DMS53 (cell line): ENCODE measurements at places on chromosomes 12 and 14.

- no peak for DNase-seq
Observed at GRCh38 chr14:30864934-30865333, 9.4 kb upstream of the COCH start.

GRCh38 chr14:94936401-94936892 lies 166.5 kb upstream of the GSC start:
- DNase-seq: peak; percentile 5

DNA sequence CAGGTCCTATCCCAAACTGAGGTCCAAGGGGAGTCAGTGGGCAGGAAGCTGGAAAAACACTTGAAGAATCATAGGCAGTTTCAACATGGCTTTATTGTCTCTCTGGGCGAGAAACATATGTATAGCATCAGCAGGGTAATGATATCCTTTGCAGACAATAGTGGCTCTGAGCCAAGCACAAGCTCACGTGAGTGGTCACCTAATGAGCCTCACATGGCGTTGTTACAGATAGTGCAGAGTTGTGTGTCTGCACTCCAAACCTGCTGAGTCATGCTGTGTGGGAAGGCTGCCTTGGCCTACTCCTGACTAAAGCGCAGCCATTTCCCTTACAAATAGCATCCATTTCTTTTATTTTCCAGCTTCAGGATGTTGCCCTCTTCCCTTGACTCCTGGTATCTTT lies 105.2 kb upstream of the SYT1 start:
- DNase-seq: peak; percentile 74

GRCh38 chr14:50106178-50106577 lies 10.2 kb downstream of the VCPKMT start:
- no peak for DNase-seq

DNA sequence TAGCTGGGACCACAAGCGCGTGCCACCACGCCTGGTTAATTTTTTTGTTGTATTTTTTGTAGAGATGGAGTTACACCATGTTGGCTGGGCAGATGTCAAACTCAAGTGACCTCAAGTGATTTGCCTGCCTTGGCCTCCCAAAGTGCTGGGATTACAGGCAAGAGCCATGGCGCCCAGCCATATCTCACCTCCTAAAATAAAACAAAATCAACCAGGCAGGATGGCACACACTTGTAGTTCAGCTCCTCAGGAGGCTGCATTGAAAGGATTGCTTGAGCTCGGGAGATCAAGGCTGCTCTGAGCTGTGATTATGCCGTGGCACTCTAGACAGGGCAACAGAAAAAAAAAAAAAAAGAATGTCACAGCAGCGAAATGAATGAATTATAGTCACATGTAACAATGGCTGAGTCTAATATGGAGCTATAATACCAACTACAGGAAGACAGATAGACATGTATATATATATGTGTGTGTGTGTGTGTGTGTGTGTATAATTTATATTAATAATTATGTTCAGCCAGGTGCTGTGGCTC lies 19.3 kb upstream of the TMEM120B start:
- DNase-seq: no peak

DNA sequence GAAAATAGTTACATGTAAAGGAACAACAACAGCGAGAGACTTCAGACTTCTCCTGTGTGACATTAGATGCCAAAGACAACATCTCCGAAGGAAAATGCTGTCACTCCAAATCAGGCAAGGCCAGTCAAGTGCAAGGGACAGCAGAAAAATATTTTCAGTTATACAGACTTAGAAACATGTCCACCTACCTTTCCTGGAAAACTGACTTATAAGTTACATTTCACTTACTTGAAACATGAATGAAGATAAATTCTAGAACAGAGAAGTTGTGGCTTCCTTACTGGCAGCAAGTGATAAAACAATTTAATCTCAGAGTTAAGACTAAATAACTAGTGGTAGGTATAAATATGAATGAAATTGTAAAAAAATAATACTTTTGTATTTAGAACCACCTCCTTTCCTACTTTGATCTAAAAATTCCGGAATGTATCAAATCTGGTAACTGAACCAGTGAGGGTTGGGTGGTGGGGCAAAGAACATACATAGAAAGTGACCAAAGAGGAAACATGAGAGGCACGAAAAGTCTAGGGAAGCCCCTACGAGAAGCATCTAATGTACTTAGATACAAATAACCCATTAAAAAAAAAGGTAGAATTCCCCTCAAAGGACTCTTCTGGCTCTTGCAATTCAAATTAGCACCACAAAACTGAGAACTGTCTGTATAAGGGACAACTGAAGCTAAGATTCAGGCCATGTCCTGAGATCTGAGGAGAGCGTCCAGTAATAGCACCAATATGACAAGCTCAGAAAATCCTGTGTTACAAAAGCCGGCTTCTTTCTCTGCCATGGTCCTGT lies 21.2 kb downstream of the MTHFD1 start:
- DNase-seq: no peak

DNA sequence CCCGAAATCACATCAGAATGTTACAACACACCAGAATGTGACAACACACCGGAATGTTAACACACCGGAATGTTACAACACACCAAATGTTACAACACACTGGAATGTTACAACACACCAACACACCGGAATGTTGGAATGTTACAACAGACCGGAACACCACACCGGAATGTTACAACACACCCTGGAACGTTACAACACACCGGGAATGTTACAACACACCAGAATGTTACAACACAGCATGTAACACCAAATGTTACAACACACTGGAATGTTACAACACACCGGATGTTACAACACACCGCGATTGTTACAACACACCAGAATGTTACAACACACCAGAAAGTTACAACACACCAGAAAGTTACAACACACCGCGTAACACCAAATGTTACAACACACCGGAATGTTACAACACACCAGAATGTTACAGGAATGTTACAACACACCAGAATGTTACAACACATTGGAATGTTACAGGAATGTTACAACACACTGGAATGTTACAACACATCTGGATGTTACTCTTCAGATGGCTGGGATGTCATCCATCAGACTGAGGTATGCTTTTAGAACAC lies 21.1 kb downstream of the CHFR start:
- no peak for DNase-seq

DNA sequence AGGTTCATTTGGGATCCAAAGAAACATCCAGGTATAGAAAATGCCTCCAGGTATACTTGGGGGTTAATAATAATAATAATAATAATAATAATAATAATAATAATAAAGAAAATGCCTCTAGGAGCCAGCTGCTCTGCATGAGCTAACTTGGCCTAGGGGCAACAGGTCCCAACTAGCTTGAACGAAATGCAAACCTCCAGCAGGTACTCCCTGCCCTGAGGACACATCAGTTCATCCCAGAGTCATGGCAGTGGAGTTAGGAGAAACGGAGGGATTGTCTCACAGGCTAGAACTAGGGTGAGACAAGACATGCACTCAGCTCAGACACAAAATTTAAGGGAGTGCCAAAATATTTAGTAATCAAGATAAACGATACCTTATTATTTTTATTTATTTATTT lies 12.5 kb upstream of the TMEM229B start:
- no peak for DNase-seq

GRCh38 chr12:75058228-75058627 lies 151.4 kb downstream of the KCNC2 start:
- peak; percentile 25 for DNase-seq

DNA sequence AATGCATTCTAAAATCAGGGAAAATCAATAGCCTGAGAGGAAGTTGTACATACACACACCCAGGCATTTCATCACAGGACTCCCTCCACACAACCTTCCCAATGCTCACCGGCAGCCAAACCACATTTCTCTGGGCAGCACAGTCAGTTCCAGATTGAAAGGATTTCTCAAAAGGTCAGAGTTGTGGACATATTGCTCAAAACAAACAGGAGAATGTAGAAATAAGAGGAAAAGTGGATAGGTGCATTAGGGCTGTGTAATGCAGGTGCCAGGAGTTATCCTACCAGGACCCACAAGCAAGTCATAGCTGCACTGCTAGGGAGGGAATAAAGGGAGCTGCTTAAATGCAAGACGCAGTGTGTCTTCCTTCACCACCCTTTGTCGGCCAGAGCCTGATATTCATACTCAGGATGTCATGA lies 62.9 kb downstream of the GCH1 start:
- no peak for DNase-seq

GRCh38 chr12:106584104-106585064 lies 1.6 kb downstream of the RFX4 start:
- DNase-seq: peak; percentile 85

GRCh38 chr14:54798465-54799124 lies 104.0 kb downstream of the GCH1 start:
- DNase-seq: no peak

DNA sequence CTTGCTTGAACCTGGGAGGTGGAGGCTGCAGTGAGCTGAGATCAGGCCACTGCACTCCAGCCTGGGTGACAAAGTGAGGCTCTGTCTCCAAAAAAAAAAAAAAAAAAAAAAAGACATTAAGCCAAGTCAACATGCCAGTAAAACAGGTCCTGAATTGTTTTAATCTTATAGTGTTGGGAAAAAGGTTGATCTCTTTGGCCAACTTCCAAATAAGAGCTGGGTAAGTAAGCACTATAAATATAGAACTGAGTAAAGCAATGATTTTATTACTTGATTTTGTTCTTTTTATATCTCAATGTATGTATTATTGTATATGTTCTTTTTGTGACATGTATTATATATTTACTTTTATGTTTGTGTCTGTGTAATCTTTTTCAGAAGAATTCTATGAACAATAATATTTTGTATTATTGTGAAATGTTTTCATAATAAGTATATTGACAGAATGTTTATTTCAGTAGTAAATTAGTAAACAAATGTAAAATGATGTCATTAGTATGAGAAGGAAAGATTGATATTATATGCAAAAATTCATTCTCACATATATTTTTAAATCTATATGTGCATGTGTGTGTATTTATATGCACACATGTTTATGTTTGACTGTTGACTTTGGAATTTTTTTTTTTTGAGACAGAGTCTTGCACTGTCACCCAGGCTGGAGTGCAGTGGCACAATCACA lies 9.6 kb upstream of the AKAP6 start:
- peak; percentile 61 for DNase-seq

- no peak for DNase-seq
Observed at GRCh38 chr14:33332497-33332896, 393.8 kb downstream of the NPAS3 start.

DNA sequence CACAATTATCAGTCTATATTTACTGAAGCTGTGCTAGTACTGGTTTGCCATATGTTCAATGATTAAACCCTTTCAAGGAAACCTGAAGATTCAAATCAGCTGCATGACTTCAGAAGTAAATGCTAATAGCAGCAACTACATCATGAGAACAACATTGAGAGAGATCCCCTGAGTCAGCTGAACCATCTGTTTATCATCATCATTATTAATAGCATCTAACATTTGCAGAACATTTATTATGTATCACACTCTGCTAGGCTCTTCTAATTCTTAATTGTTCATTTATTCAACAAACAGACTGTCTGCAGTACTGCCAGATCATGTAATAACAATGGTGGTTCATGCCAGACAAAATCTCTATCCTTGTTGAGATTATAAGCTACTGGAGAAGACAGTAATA lies 157.4 kb downstream of the KLHL28 start:
- DNase-seq: no peak

DNA sequence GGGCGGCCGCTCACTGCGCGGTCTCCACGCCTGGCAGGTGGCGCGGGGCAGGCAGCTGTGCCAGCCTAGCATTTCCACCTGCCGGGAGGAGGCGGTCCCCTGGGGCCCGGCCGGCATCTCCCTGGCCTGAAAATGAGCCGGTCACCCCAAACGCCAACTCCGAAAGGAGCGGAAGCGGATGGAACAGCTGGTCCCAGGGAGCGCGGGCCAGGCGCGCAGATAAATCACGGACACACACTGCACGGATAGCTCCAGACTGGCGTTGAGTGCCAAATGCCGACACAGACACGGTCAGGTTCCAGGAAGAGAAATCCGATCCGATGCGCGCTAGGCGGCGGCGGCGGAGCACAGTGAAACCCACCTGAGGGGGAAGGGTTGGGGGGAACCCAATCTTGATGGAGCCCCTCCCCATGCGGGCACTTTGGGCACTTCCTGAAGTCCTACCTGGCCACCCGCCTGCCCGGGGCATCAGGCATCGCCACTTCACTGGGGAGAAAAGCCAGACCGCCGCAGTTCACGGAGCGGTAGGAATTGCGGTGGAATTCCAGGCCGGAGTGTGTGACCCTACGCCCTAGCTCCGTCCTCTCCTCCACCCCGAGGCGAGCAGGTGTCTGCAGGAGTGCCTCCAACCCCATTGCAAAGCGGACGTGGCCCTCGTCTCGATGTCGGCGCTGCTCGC lies 624 bp upstream of the PLEKHD1 start:
- peak; percentile 78 for DNase-seq

DNA sequence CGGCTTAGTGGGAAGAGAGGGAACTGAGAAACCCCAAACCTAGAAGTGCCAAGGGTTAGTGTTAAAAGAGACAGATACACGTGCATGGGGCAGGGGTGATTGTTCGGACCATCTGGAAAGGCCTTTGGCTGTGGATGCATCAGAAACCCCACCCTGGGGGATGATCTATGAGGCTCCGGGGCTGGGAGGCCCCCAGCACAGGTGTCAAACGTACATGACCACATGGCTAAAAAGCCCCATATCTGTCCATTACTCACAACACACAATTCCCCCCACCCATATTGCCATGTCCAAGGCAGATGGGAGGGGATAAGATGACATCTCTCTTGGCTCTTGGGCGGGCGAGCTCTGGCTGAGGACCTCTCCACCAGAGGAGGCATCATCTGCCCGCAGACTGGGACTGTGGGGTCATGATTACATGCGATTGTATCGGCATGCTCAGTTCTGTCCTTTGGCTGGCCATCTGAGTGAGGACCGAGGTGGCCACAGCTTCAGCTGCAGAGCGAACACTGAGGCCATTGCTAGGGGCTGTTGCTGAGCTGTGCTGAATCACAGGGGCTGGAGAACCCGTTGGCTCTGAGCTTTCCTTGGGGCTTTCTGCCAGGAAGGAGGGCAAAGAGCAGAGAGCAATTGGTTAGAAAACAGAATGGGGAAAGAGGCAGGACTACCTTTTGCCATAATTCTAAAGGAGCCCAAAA lies 9.6 kb upstream of the NPFF start:
- no peak for DNase-seq

DNA sequence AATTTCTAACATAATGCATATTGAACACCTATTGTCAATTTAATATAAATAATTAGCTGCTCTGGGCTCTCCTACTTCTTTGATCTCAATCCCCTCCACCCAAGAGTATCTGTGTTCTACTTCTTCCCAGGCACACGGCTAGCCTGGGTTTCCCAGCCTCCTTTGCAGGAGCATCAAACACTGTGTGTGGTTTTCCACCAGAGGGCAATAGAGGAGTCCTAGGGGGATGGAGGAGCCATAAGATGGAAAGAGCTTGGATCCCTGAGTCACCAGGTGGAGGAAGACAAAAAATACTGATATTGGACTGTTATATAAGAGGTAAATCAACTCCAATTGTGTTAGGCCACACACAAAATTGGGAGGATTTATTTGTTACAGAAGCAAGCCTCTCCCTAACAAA lies 333.7 kb downstream of the GLT1D1 start:
- DNase-seq: peak; percentile 73

- no peak for DNase-seq
Observed at GRCh38 chr14:93772263-93772662, 16.0 kb downstream of the PRIMA1 start.

- DNase-seq: no peak
Observed at GRCh38 chr14:77097006-77097699, 905 bp upstream of the CIPC start.
